ENCODE measurements at places on chromosomes 5 and 9.

GRCh38 chr5:9712911-9713310 lies 82.8 kb upstream of the TAS2R1 start:
- no peak for DNase-seq

DNA sequence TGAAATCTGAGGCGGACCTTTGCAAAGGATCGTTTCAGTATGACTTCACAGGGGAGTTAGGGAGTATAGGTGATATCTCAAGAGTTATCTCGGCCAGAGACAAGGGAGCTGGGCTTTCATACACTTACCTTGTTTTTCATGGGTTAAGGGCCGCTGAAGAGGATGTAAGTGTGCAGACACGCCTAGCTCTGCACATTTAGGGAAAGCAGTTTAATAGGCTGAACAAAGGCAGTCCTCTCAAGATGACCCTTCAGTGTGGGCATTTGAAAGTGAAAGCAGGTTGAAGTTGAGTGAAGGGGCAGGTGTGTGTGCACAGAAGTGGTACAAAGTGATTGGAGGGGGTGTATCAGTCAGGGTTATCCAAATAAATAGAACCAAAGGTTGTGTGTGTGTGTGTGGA lies 33.1 kb upstream of the PRXL2C start:
- DNase-seq, result no peak

DNA sequence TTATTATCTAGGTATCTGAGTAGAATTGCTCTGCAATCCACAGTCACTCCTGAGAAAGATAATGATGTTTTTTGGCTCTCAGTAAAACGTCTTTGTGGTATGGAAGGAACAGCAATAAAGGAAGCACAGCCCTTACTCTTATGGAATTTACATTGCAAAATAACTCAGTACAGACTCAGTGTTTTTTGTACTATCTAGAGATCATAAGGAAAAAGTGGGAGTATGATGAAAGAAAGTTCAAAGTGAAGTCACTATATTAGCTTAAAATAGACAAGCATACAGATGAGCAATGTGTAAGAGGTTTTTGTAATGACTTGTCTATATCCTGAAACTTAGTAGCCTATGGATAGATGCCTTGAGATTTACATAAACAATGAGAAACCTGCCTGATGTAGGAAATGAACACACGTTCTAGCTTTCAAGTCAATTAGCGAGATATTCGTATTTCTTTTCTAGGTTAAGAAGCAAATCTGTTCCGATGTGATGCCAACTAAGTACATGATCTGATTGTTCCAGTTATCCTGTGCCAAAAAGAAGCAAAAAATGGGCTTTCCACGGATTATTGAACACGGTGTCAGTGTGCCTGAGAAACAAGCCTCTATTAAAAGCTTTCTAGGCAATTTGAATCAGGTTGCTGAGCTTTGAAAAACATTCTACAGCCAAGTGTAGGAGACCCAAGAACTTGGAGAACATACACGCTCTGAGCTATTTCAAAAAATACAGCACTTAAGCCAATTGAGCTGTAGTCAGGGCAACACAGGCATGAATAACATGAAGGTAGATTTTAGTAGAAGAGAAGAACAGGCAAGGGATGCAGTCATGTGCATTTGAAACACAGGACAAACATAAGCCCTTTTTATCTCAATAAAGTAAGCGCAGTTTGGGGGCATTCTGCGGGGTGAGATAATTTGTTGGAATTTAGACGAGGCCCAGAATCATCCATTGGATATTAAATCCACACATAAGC lies 86.3 kb upstream of the TAF11L2 start:
- no peak for DNase-seq

GRCh38 chr5:170603578-170604565 lies 100.1 kb downstream of the KCNIP1 start:
- DNase-seq, result no peak

Data from activated CD8-positive, alpha-beta memory T cell treated with anti-CD3 and anti-CD28 coated beads for 1 hour (primary cell).